A673 (cell line): ENCODE measurements at places on chromosomes 6 and 20. TPM values are rescaled to one million over a fixed set of nuclear protein-coding genes. Genes with fewer than 3 reads are reported as not detected.

- DNase-seq: no peak
These were observed 612.5 kb upstream of the HS3ST5 start for GRCh38 chr6:114955363-114955762.

- peak; percentile 53 for DNase-seq
These were observed 193.6 kb upstream of the CST7 start for GRCh38 chr20:24755411-24755922.

DNA sequence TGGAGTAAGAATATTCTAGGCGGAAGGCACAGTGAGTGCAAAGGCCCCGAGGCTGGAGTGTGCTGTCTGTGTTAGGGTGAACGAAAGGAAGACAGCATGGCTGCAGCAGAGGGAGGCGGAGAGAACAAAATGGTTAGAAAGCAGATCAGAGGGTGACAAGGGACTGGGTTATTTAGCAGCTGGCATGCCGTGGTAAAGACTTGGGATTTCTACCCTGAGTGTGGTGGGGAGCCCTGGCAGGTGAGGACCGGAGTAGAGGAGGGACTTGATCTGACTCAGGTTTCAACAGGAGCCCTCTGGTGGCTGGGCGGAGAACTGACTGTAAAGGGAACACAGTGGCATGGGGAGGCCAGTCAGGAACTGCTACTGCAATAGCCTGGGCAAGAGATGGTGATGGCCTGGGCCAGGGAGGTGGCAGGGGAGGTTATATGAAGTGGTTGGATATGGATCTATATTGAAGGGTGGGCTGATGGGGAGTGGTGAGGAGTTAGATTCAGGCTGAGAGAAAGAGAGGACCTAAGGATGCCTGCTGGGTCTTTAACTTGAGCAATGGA is 38.0 kb downstream of the PIM1 start:
- peak; percentile 76 for DNase-seq

- no peak for DNase-seq
These were observed 42.4 kb upstream of the EYA4 start for GRCh38 chr6:133198725-133199124.

- no peak for DNase-seq
These were observed 1.6 kb downstream of the TENT5A start for GRCh38 chr6:81750681-81751387.

DNA sequence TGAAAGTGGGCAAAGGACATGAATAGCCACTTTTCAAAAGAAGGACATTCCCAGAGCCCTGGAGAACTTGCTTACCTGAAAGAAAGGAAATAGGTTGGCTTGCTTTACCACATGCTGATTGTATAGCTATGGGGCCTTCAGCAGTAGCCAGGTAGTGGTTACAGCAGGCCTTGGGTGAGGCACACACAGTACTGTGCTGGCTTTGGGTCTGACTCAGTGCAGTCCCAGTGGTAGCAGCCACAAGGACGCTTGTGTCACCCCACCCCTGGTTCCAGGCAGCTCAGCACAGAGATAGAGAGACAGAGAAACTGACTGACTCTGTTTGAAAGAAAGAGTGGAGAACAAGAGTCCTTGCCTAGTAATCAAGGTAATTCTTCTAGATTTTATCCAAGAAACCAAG is 201.0 kb upstream of the EYS start:
- no peak for DNase-seq

- no peak for DNase-seq
These were observed 10.2 kb upstream of the CPNE1 start for GRCh38 chr20:35674921-35675320.

DNA sequence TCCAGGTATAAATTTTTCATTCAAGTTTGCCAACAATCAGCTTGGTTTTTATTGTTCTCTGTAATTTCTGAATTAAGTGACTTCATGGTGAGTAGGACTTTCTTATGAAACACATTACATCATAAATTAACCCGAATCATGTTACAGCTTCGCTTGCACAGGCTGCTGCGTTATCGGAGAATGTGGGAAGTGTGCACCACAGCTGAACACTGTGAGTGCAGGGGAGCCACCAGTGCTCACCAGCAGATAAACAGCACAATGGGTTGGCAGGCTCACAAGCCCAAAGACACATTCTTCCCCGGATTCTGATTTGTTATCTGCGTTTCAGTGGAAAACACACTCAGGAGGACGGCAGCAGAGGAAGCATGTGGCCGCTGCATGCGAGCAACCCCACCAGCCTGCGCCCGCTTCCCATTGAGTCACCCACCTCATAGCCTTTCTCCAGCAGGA is 121.1 kb downstream of the GMDS start:
- DNase-seq: no peak

- no peak for DNase-seq
These were observed 39.2 kb downstream of the SRSF3 start for GRCh38 chr6:36633370-36633769.

The SCUBE3 gene
- total RNA-seq: 0.04 TPM in 1 of 2 replicates, not detected in the other

The FAM217A gene
- not detected in 2 replicates for total RNA-seq

The HLA-DQB1 gene
- not detected in 2 replicates for total RNA-seq

The APCDD1L gene
- not detected in 2 replicates for total RNA-seq

The TMEM30A gene
- total RNA-seq: 54.2 and 63.9 TPM in 2 replicates
